ENCODE measurements at places on chromosomes 7 and 10.

DNA sequence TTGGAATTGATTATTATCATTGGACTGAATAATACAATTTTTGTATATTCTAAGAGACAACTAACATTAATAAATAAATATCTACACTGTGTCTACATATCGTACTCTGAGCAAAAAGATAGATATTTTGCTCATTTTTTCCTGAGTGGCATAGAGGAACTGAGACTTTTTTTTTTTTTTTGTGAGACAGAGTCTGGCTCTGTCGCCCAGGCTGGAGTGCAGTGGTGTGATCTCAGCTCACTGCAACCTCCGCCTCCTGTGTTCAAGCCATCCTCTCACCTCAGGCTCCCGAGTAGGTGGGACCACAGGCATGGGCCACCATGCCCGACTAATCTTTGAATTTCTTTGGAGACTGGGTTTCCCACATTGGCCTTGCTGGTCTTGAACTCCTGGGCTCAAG lies 14.0 kb downstream of the KMT2E start:
- peak; percentile 53 for DNase-seq

DNA sequence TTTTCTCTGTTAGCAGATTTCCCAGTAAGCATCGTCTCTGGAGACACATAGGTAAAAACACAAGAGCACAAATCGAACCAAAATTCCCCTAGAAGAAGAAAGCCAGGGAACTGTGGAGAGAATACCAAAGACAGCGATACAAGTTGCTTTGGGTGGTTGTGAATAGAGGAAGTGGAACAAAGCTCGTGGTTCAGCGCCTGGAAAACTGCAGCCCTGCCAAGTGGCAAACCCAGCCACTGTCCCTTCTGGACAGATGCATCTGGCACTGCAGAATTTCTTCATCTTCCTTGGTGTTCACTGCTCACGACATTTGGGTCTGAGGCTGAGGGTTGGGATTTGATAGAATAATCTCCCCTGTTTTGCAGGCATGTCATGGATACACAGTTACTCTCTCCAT lies 733.8 kb downstream of the PARD3 start:
- no peak for DNase-seq

DNA sequence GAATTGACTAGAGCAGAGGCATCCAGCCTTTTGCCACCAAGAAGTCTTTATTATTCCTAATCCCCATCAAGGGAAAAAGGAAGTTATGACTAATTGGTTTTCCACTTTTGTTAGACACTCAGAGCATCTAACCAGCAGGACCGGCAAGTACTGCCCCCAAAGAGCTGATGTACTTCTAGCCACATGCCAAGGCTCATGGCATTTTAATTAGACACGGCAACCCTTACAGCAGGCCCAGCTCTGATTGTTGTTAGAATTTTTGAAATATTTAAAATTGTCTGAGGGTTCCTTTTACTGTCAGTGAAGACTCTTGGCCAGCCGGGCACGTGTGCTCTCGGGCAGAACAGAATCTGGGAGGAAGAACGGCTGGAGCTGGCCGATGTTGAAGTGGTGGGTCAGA lies 114.8 kb downstream of the SPAG6 start:
- DNase-seq, result no peak

- no peak for DNase-seq
Observed at GRCh38 chr7:100090527-100091410, 2.0 kb downstream of the COPS6 start.

GRCh38 chr7:81865754-81866153 lies 95.9 kb upstream of the HGF start:
- no peak for DNase-seq

- DNase-seq, result no peak
Observed at GRCh38 chr7:51035716-51036115, 253.0 kb upstream of the GRB10 start.

DNA sequence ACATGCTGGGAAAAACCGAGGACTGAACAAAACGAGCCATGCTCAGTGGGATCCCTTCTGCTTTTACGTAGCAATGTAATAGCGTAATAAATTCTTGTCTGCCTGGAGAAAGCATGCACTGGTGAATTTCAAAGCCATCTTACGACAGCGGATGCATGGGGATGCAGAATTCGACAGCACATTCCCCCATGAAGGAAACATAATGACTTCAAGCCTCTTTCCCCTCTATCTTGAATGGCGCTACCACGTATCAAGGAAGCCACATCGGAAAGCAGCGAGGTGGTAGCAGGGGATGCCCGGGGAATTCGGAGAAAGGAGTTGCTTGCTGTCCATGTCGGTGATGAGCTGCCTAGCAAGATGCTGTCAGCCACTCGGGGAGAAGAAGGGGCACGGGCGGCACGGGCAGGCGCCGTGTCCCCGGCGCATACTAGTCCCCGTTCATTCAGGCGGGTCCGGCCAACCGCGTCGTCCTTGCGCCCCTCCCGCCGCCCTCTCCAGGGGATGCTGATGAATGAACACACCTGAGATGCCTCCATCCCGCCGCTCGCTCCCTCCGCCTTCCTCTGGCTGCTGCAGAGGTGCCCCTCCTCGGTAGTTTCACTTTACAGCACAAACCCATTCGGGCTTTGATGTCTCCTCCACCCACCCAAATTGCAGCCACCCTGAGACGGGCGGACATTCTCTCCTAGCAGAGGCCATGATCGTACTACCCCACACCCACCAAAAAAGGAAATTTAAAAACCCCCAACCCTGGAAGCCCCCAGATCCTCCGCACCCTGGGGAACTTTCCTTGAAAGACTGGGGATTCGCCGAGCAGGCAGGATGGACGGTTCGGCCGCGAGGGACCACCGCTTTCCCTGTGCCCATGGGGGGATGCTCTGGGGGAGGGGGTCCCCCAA lies 644 bp downstream of the SORBS1 start:
- peak; percentile 81 for DNase-seq

GRCh38 chr7:55483046-55483445 lies 89.3 kb downstream of the VOPP1 start:
- no peak for DNase-seq

DNA sequence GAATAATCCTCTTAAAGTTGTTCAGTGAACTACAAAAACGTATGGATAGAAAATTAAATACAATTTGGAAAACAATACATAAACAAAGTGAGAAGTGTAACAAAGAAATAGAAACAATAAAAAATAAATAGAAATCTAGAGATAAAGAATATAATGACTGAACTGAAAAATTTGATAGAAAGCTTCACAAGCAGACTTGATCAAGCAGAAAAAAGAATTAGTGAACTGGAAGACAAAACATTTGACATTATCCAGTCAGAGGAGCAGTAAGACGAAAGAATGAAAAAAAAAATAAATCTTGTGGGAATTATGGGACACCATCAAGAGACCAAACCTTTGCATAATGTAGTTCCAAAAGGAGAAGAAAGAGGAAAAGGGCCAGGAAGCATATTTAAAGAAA lies 32.4 kb upstream of the NPY start:
- no peak for DNase-seq

DNA sequence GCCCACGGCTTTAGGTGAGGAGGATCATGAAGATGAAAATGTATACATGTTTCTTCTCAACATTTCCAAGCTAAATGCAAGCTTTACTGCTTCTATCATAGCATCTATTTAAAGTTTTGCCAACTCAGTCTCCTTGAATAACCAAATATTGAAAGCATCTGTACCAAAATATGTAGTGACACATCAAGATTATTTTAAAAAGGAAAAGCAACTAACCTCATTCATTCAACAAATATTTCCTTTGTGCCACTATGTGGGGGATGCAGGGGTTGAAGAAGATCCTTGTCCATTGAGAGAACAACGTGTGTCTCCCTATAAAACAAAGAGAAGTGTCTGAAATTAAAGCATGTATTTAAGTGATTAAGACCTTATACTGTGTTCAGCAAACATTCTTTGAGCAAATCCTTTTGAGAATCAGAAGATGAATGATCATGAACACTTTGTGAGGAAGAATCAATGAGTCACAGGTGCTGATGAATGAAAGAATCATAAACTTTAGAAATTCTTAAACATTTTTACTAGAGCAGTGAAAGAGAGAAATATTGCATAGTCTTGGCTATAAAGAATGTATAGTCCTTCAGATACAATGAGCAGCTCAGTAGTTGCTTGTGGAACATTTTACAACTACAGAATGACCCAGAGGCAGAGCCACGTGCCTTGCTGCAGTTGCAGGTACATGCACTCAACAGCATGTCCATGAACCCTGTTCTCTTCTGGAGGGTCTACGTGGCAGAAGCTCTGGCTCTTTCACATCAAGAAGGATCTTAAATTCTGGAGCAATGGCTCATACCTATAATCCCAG lies 13.9 kb downstream of the TAS2R60 start:
- no peak for DNase-seq

DNA sequence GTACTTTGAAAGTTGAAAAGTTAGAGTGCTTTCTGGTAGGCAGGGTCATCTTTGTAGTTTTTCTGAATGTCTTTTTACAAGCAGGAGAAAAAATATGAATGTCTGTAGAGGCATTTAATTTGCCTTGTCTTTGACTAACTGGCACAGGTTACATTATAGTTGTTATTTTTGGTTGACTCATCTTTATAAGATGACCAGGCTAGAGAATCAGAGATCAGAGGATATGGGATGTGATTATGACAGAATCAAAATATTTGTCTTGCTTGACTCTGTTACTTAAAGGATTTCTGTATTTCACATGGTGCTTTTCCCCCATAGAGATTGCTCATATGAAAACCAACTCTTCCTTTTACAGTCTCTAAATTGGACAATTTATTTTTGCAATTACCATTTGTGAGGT lies 2.4 kb downstream of the ZMYND11 start:
- no peak for DNase-seq

- no peak for DNase-seq
Observed at GRCh38 chr7:151142686-151143040, 24.8 kb downstream of the GBX1 start.

DNA sequence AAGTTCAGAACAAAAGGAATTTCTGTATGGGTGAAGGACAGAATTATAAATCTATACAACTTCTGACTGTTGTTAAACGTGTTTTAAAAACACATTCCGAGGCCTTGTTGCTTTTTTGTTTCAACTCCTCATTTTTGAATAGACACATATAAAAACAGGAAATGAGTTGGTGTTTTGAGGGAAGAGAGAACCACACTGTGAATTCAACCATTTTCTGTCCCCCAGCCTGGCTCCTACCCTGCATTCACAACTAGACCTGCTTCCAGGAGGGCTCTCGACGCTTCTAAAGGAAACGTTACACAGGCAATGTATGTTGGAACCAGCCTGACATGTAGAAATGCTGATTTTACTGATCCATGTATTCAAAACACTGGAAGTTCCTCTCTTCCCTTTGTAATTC lies 76.5 kb downstream of the OR13A1 start:
- DNase-seq, result no peak

GRCh38 chr7:44184873-44185446 lies 4.3 kb downstream of the GCK start:
- no peak for DNase-seq

DNA sequence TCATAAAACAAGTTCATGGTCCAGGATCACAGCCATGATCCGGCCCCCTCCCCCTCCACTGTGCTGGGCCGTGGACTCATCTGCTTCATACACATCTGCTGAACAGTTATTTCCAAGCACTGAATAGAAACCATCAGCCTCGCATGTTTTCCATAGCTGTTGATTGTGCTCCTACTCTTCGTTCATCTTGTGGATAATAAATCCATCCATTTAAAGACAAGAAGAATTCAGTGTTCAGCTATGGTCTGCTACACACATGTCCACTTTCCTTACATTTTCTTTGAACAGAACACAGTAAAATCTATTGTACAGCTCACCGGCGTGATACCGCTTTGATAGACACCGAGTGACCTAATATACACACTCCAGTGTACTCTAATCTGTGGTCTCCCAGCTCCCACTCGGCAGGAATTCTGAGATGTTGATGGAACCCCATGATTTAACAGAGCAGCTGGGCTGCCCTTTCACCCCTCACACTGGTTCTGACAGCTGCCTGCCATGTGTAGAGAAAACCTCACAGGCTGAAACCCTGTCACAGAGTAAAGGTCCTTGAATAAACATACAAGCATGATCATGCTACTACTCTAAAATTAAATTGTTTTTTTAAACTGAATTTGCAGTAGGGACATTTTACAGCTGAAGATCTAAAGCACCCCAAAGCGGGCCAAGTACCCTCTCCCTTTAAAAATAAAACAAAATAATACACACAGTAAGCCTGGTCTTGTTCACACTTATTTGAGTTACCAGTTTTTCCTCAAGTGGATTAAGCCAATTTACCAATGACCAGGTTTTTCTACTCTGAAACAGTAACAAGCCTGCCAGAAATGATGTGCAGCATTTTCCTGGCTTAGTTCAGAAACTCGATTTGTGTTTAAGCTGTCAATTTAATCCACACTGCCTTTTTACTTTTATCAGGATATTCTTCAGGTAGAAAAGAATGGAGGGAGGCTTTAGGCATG lies 95.1 kb upstream of the FZD1 start:
- DNase-seq, result no peak

- DNase-seq, result no peak
Observed at GRCh38 chr10:45183174-45183573, 132.2 kb downstream of the OR13A1 start.

GRCh38 chr7:22346383-22347107 lies 10.4 kb downstream of the RAPGEF5 start:
- no peak for DNase-seq

GRCh38 chr7:71817916-71818315 lies 594.2 kb downstream of the CALN1 start:
- no peak for DNase-seq

- DNase-seq, result no peak
Observed at GRCh38 chr7:101935521-101936141, 118.2 kb downstream of the CUX1 start.

DNA sequence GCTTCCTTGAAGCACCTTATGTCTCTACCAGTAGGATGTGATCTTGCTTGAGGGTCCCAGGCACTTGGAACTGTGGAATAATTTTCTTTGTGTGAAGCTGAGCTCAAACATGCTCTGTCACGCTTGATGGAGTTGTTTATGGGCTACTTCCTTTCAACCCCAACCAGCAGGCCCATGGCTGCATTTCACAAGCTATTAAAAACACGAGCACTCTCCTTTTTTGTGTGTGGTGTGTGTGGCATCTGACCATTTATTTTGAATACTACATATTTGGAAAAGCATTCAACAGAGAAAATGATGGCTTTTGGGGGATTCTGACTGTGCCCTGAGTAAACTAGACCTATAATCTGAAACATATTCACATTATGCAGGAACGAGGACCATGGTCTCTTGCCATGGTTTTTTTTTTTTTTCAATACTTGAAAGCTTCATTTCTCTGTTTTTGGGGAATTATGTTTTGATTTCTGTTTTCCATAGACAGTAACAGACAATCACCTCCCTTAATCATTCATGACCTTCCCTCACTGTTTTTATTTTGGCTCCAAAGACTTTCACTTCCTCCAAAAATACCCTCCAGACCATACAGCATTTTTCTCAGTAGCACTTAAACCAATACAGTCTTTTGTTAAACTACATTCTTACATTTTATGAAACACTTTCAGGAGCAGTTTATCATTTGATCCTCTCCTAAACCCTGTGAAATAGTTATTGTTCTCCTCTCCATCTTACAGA lies 233.6 kb upstream of the BMPER start:
- no peak for DNase-seq

- peak; percentile 81 for DNase-seq
Observed at GRCh38 chr10:119139464-119140067, 25.9 kb downstream of the SFXN4 start.

- DNase-seq, result no peak
Observed at GRCh38 chr7:27581119-27581518, 81.6 kb downstream of the HIBADH start.

GRCh38 chr7:76351372-76351771 lies 7.4 kb downstream of the YWHAG start:
- no peak for DNase-seq

Data from activated effector memory CD4-positive, alpha-beta T cell treated with anti-CD3 and anti-CD28 coated beads, Interleukin-2, amount 50 U/mL, for 16 hours (primary cell).